ENCODE measurements at places on chromosomes 1 and 21.

GRCh38 chr1:158809256-158809655, 21.9 kb upstream of the MNDA start:
- DNase-seq: peak; percentile 79

GRCh38 chr1:59669752-59670312, 144.9 kb upstream of the HOOK1 start:
- peak; percentile 49 for DNase-seq

GRCh38 chr1:34356853-34357252, 180.1 kb downstream of the C1orf94 start:
- DNase-seq: no peak

GRCh38 chr1:54710434-54710833, 5.2 kb upstream of the TTC4 start:
- no peak for DNase-seq
